ENCODE measurements at places on chromosomes 16 and 17. TPM values are rescaled to one million over a fixed set of nuclear protein-coding genes. Genes with fewer than 3 reads are reported as not detected.
A peak's percentile ranks its signal among the peaks of the same experiment; 100 is the strongest.

GRCh38 chr16:17972460-17972943 lies 364.0 kb downstream of the NPIPA8 start:
- no peak overlapping the region for H3K27ac ChIP-seq
- no peaks in the 10 kb centered on the region for H3K36me3 ChIP-seq
- no peaks in the 10 kb centered on the region for H3K27me3 ChIP-seq
- no peak overlapping the region for H3K4me3 ChIP-seq

The SCNN1B gene
- not detected for total RNA-seq

GRCh38 chr17:66724581-66725341 lies 110.2 kb upstream of the CACNG5 start:
- no peaks in the 10 kb centered on the region for H3K27me3 ChIP-seq
- peaks cover 33% of the 10 kb centered on the region for H3K4me1 ChIP-seq
- H3K4me3 ChIP-seq: no peak overlapping the region

DNA sequence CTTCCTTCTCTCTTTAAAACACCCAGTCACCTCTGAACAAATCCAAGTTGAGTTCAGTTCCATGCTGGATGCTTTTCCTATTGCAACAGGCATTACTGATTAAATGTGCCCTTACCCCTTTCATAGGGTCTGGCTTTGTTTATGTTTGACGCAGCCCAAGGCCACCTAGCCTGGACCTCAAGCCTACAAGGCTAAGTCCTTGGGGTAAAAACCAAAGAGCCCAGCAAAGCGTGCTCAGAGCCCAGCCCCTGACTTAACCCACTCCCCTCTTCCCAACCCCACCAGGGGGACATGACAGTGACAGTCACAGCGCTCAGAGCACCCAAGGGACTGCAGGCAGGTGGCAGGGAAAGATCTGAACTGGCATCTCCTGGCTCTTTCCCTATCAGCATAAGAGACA lies 200.6 kb downstream of the XYLT1 start:
- peaks cover 1% of the 10 kb centered on the region for H3K27me3 ChIP-seq
- no peak overlapping the region for H3K27ac ChIP-seq
- DNase-seq: no peak
- H3K36me3 ChIP-seq: peaks cover 10% of the 10 kb centered on the region

- H3K36me3 ChIP-seq: no peaks in the 10 kb centered on the region
- H3K4me1 ChIP-seq: no peaks in the 10 kb centered on the region
- no peak overlapping the region for H3K27ac ChIP-seq
- no peak overlapping the region for H3K4me3 ChIP-seq
- no peak for DNase-seq
These were observed 40.3 kb upstream of the TEKT3 start for GRCh38 chr17:15381707-15382106.

The MLST8 gene
- total RNA-seq: 33.7 TPM

The CDK5R1 gene
- 7.9 TPM for total RNA-seq

GRCh38 chr17:37177254-37177870 lies 198.4 kb upstream of the C17orf78 start:
- H3K27me3 ChIP-seq: no peaks in the 10 kb centered on the region
- peaks cover 20% of the 10 kb centered on the region for H3K36me3 ChIP-seq
- no peak overlapping the region for H3K4me3 ChIP-seq
- no peak overlapping the region for H3K27ac ChIP-seq
- DNase-seq: no peak
- H3K4me1 ChIP-seq: no peaks in the 10 kb centered on the region

GRCh38 chr16:55142405-55142804 lies 181.6 kb upstream of the IRX6 start:
- H3K36me3 ChIP-seq: no peaks in the 10 kb centered on the region
- no peaks in the 10 kb centered on the region for H3K27me3 ChIP-seq
- no peaks in the 10 kb centered on the region for H3K4me1 ChIP-seq
- DNase-seq: no peak

- peak overlapping the region; percentile 87 for H3K4me3 ChIP-seq
- DNase-seq: peak; percentile 41
- peaks cover 43% of the 10 kb centered on the region for H3K4me1 ChIP-seq
- peaks cover 7% of the 10 kb centered on the region for H3K36me3 ChIP-seq
- H3K27ac ChIP-seq: peak overlapping the region; percentile 99
- no peaks in the 10 kb centered on the region for H3K27me3 ChIP-seq
These were observed 16.5 kb upstream of the EEF2K start for GRCh38 chr16:22189473-22190080.

The VAT1L gene
- 0.05 TPM for total RNA-seq

The KIF18B gene
- 67.9 TPM for total RNA-seq

DNA sequence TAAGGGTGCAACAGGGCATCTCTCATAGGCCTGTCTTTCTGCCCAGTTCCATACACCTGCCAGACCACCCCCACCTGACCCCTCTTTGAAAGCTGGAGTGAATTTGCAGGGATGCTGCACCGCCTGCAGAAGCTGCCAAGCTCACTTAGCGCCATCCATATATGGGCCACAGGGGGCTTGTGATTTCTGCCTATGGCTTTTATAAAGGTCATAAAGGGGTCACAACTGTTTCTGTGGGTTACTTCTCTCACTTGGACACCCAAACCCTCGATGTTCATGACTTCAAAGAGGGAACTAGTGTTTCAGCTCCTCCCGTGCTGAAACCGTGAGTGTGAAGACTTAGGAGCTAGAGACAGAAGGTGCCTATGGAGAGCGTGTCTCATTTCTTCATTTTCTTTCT lies 23.9 kb upstream of the MEAK7 start:
- H3K27ac ChIP-seq: no peak overlapping the region
- H3K36me3 ChIP-seq: peaks cover 51% of the 10 kb centered on the region
- no peak for DNase-seq
- peaks cover 20% of the 10 kb centered on the region for H3K4me1 ChIP-seq

The G6PC1 gene
- total RNA-seq: not detected

The CORO7 gene
- total RNA-seq: 245 TPM

The RUNDC3A gene
- 0.28 TPM for total RNA-seq

- peaks cover 49% of the 10 kb centered on the region for H3K4me1 ChIP-seq
- peaks cover 23% of the 10 kb centered on the region for H3K36me3 ChIP-seq
- H3K4me3 ChIP-seq: peak overlapping the region; percentile 74
- DNase-seq: peak; percentile 18
- H3K27ac ChIP-seq: no peak overlapping the region
These were observed 1.5 kb downstream of the FGF11 start for GRCh38 chr17:7440834-7441195.

- H3K36me3 ChIP-seq: peaks cover 39% of the 10 kb centered on the region
- no peak for DNase-seq
- no peak overlapping the region for H3K27ac ChIP-seq
- H3K4me1 ChIP-seq: peaks cover 16% of the 10 kb centered on the region
These were observed 42.6 kb downstream of the PIK3R5 start for GRCh38 chr17:8922928-8923327.

GRCh38 chr16:85057948-85058347 lies 30.4 kb downstream of the KIAA0513 start:
- no peaks in the 10 kb centered on the region for H3K36me3 ChIP-seq
- no peak overlapping the region for H3K4me3 ChIP-seq
- no peak overlapping the region for H3K27ac ChIP-seq

Data from activated CD4-positive, alpha-beta memory T cell treated with anti-CD3 and anti-CD28 coated beads, Interleukin-2, amount 10 ng/mL, durations not matched to agents 7 days and 5 days (primary cell).